ENCODE measurements at places on chromosomes 11 and 22.

- peak; percentile 57 for DNase-seq
These were observed 39.7 kb upstream of the ETS1 start for GRCh38 chr11:128626913-128627665.

DNA sequence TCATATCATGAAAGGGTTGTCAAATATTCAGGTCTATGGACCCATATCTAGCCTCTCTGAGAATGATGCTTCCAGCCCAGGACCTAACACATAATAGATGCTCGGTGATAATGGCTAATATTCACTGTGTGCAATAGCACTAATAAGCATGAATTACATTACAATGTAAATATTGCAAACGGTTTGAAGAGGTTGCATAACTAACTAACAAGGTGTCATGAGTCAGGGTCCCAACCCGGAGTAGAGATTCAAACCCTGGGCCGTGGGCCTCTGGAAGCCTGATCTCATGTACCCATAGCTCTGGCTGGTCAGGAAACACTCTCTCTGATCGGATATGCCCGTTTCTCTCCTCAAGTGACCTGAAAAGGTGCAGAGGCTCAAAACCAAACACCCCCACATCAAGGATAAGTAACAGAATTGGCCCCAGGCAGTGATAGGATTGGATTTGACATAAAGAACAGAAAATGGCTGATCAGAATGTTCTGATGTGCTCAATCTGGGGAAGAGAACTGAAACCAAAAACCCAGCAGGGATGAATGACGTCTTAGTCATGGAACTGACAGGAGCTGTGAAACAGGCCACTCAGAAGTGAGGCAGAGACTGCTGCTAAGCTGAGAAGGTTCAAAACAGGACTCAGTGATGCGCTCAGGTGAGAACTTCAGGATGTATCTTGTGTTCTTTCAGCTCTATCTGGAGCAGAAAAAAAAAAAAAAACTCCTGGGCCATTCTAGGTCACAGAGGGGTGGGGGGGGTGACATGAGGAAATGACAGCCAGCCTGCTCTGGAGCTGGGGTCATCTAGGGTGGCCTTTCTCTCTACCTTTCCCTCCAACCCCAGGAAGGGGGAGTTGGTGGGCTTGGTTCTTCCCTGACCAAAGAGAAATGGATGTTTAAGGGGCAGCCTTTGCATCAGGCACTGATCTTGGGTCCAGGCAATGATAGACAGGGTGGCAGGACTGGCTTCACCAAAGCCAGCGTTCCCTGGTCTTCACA lies 6.6 kb upstream of the KCTD17 start:
- DNase-seq, result no peak

DNA sequence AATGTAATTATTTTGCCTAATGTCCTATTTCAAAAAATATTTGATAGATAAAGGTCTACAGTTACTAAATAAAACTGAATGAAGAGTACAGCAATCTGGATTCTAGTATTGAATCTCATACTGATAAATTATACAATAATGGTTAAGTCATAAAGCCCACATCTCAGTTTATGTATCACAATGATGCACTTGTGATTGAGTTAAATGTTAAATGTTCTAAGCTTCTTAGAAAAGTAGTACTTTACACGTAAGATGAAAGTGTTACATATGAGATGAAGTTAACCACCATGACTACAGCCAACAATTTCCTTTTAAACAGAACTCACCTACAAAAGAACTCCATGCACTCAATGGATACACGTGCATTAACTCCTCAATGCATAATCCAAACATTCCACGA lies 51.7 kb downstream of the PHF21A start:
- DNase-seq, result no peak

DNA sequence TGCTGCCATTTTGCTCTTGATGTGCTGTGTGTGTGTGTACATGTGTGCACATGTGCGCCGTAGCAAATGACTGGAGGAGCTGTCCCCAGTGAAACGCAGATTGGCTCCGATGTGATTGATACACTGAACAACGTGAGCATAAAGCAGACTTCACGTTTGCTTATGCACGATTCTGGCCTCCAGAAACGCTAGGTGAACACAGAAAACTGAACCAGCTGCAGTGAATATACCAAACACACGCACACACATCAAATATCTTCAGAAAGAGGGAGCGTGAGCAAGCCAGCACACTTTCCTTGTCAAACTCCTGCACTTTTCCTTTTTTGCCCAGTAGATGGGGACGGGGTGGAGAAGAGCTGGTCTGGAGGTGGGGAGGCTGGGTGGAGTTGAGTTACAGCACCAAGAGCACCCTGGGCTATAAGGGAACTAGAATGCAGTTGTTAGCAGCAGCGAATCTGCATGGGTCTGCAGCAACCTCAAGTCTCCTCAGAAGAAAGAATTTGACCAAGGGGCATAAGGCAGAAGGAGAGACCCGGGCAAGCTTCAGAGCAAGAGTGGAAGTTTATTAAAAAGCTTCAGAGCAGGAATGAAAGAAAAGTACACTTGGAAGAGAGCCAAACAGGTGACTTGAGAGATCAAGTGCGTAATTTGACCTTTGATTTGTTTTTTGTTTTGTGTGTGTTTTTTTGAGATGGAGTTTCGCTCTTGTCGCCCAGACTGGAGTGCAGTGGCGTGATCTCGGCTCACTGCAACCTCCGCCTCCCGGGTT lies 77.8 kb upstream of the CADM1 start:
- DNase-seq, result no peak

DNA sequence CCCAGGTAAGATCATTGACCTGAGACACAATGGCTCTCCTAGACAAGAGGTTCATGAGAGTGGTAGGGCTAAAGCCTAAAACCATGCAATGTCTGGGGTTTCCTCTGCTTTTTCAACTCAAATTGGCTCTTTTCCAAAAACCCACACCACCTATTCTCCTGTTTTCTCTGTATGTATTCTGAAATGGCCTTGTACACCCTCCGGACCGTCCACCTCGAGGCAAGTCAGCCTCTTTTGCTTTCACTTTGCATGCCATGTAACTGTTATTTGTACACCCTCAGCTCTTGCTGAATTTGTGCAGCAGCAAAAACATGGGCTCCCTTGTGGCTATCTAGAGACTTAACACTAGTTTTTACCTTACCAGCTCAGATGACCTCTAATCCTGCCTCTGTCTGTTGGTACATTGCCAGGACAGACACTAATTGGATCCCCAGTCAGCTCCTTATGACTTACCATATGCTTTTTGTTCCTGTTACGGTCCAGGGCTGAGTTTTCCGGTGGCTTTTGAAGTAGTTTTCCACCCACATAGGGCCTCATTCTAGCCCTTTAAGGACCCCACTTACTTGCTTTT lies 288.0 kb downstream of the SBF2 start:
- no peak for DNase-seq

- no peak for DNase-seq
These were observed 30.5 kb downstream of the LARGE1 start for GRCh38 chr22:33889748-33890147.

DNA sequence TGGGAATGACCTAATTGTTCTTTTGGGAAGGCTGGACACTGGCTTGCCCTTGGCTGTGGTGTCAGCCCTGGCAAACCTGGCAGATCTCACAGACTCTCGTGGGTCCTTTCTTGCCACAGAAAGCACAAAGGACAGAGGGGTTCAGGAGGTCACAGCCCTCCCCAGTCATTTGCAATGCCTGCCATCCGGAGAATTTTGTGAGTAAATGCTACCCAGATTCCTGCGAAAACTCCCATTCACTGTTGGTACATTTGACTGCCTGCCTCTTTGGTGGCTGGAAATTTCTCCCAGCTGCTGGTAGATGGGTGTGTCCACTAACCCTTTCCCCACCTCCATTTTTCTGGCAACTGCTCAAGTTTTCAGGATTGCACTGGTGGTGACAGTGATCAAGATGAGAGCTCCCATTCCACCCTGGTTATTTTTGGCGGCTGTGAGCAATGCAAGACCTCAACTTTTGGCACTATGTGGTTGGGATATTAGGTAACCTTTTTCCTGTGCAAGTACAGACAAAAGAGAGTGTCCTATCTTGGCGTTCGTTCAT lies 155.7 kb downstream of the NAV2 start:
- peak; percentile 72 for DNase-seq

GRCh38 chr11:77865805-77866204 lies 44.9 kb downstream of the AAMDC start:
- no peak for DNase-seq

DNA sequence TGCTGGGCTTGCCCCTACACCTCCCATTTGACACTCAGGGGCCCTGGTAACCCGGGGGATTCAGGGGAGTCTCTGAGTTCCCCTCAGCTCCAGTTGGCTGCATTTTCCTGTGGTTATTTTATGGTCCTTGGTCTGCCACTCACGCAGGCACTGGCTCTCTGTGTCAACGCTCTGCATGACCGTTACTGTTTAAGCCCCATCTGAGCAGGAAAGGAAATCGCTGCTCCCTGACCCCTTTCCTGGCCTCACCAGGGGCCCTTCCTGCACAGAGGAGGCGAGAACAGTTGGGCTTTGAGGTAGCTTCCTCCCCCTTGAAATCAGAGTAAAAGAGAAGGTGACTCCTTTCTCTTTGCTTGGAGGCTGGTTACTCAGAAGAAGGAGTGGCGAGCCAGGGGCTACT lies 2.4 kb downstream of the C1QTNF4 start:
- DNase-seq, result no peak

- peak; percentile 88 for DNase-seq
These were observed 33.0 kb upstream of the SOX10 start for GRCh38 chr22:38017272-38017920.

- DNase-seq, result no peak
These were observed 413.8 kb upstream of the ARHGAP42 start for GRCh38 chr11:100273066-100273815.

DNA sequence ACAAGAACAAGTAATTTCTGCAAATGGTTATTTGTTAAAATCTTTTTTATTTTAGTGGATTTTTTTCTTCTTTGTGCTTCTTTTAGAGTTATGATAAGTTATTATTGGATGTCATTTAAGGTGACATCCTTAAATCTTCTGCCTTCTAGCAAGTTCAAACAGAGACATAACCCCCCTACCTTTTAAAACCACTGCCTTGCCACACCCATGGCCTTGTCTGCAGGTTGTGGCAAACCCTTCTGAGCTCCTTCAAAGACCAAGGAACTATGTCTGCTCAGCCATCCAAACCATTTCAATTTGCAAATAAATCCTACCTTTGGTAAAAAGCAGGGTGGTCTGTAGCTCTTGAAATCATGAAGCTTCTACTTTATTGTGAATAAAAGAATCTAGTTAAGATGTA lies 241.6 kb downstream of the FAM76B start:
- DNase-seq, result no peak

DNA sequence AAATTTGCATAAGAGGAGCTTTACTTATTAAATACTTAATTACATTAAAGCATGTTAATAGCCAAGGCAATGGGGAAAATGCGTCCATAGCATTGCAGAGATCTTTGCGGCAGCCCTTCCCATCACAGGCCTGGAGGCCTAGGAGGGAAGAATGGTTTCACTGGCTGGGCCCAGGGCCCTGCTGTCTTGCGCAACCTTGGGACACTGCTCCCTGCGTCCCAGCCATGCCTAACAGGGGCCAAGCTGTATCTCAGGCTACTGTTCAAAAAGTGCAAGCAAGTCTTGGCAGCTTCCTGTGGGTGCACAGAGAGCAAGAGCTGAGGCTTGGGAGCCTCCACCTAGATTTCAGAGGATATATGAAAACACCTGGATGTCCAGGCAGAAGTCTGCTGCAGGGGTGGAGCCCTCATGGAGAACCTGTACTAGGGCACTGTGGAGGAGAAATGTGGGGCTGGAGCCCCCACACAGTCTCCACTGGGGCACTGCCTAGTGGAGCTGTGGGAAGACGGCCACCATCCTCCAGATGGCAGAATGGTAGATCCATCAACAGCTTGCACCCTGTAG lies 46.0 kb downstream of the THAP12 start:
- DNase-seq, result peak; percentile 32

GRCh38 chr11:119983240-119983732 lies 154.6 kb downstream of the TRIM29 start:
- DNase-seq, result no peak

DNA sequence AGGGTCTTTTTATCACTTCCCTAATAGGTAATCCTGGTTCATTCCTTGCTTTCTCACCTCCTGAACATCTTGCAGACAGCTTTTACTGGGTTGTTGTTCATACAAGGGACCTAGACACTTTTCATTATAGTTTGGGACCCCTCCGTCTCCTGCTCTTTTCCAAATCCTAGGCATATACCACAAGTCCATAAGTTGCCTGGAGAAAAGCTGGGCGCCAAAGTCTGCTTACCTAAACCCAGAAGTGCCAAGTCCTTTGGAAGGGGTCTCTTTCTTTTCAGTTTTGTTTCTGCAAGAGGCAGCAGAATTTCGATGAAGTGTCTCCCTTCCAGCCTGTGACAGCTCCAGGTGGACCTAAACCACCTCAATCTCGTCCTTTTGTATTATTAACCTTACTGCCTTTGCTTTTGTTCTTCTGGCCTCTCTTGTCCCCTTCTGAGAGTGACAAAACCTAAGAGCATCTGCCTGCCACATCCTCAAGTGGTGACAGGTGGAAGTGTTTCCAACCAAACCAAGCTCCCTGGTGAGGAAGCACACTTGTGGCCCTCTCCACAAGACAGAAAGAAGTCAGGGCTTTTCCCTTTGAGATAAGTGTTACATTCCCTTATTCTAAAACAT lies 19.5 kb upstream of the P2RY6 start:
- DNase-seq, result no peak

DNA sequence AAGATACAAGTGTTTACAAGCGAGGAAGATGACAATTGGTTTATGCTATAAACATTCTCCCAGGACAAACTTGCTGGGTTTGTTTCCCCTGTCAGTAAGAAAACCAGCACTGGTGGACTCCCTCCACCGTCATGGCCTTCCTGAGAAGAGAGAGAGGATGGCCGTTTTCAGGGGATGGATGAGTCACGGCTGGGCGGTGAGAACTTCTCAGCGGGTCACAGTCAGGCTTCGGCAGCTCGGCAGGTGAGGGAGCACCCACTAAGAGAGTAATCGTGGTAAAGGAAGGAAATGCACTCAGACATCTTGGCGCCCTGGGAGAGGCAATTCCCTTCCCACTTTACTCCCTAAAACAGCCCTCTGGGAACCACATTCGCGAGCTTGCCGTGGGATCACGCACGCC lies 83.9 kb downstream of the NCAM1 start:
- no peak for DNase-seq

GRCh38 chr11:8865304-8865703 lies 45.7 kb upstream of the AKIP1 start:
- no peak for DNase-seq

- no peak for DNase-seq
These were observed 18.5 kb downstream of the TRIM5 start for GRCh38 chr11:5666402-5666793.

GRCh38 chr22:31139866-31140716 lies at the start of gene PLA2G3:
TSS of gene PLA2G3 (minus strand) at chr22:31140508. CDS start at chr22:31140354, 154 bp downstream.
- no peak for DNase-seq
